NCI-H187 (cell line): ENCODE measurements at places on chromosomes 5 and 9.

DNA sequence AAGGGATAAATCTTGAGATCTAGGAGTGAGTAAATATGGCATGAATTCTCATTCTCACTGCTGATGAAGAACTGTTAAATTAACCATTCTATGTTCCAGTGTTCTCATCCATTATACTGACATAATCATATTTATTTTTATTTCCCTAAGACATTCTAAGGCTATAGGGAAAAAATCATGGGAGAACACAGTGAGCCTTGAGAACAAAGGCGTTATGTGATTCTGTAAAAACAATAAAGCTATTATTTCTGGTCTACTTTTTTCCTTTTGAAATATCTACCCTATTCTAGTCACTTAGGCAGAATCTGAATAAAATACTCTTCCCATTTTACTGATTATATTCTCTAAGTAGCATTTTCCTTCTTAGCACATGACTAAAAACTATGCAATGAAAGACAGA lies 155.7 kb upstream of the ADAMTS16 start:
- no peak for DNase-seq

- DNase-seq: no peak
These were observed 626.5 kb upstream of the ZNF608 start for GRCh38 chr5:125372694-125373631.

GRCh38 chr9:20783057-20784038 lies 99.3 kb downstream of the FOCAD start:
- DNase-seq: no peak

DNA sequence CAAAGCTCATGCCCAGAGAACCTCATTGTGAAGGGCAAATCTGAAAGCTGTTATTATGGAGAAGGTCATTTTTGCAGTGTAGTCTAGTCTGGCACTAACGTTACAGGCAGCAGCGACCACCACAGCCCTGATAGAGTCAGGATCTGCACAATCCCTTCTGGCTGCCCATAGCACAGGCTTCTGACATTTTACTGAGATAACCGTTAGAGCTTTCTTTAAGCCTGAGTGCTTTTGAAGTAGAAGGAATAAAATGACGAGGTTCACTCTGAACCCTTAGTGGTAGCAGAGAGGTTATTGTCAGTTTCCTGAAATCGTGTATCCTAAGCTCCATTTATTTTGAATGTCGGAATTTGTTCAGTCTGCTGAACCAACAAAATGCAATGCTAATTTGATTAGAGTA lies 505.1 kb downstream of the CDH12 start:
- DNase-seq: no peak

DNA sequence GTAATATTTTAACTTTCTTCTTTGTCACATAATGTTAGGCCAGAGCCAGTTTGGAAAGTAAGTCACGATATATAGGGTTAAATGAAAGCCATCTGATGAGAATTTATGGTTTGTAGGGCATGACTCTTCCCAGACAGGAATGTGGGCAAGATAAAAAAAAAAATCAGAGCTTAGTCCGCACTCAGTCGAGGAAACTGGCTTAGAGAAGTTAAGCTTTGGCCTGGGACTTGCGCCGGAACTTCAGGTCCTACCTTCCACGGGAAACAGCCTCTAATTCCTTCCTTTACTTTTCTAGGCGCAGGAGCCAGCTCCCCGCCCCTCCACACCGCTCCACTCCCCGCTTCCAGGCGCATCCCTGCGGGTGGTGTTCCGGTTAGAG lies 475 bp downstream of the DDX31 start:
- no peak for DNase-seq

- DNase-seq: no peak
These were observed 6.0 kb downstream of the DMRT1 start for GRCh38 chr9:847505-847904.

DNA sequence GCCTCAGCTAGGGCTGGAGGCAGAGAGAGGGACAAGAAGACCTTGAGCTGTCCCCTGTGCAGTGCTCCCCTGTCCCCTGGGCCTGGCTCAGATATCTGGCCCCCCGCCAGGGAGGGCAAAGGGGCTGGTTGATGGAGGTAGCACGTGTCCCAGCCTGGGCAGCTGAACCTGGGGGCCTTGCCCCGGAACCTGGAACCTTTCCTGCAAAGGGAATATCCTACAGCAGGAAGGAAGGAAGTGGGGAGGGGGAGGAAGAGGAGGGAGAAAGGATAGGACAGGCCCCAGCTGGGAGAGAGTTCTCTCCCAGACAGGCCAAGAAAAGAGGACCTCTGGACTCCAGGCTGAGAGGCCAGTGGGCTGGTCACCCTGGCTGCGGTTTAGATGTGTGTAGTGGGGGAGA lies 27.6 kb upstream of the PSD2 start:
- no peak for DNase-seq

DNA sequence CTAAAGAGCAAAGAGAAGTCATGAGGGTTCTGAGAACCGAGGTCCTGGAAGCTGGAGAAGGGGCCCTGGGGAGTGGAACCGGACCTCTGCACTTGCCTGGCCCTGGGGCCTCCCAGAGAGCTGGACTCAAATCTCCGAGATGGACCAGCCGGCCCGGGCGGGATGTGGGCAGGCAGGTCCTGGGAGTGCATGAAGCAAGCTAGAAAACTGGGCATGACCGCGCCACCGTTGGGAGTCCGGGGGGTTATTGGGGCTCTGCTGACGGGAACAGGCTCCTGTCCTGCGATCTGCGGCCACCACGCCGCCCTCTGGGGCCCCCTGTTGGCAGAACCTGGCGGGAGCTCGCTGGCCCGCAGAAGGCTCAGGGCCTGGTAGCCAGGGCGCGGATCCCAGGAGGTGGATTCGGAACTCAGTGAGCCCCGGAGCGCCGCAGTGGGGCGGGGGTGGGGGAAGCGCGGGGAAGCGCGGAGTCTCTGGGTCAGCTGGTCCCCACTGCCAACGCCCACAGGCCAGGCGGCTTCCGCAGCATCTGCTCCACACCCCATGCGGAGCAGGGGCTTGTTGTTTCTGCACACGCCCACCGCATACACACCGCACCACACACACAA lies 150.6 kb downstream of the ERCC6L2 start:
- DNase-seq: no peak

DNA sequence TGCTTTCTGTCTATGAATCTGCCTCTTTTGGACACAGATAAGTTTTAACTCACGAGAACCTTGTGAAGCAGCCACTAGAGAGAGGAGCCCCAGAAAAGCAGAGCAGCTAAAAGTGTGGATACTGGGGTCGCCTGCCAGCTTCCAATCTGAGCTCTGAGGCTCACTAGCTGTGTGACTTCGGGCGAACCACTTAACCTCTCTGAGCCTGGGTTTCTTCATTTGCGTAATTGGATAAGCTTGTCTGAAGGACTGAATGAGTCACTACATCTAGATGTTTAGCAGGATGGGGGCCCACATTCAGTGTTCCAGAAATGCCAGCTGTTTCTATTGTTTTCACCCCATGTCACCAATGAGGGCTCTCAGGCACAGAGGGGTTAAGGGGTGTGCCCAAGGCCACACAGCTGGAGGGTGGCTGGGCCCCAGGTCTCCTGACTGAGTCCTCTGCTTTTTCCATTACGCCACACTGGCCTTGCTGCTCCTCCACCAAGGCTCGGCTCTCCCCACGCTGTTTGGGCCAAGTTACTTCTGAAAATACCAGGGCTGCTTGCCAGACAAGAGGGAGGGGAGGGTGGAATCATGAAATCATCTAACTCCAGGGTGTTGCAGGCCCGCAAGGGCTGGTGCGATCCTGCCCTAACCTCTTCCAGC lies 36.2 kb downstream of the SH3PXD2B start:
- no peak for DNase-seq
